LoVo (cell line): ENCODE measurements at places on chromosomes 6 and 20.

DNA sequence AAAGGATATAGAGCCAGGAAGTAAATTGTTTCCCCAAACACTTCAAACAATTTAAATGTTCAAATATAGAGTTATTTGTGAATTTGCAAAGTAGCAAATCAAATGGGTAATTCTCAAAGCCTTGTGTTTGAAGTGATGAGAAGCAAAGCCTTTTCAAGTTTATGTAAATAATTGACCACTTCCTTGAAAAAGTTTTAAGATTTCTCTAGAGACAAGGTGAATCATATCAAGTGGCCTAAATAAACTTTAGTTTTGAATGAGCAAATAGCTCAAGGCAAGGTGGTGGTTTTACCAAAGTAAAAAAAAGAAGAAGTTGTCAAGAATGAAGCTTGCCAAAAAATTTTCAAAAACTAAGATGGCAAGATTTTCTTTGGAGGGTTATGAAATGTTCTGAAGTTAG, 42.6 kb upstream of the IFNGR1 start:
- peak; percentile 35 for DNase-seq

GRCh38 chr20:3781153-3781910, at the start of gene SPEF1:
Gene SPEF1 (minus strand): TSS chr20:3781448. CDS start chr20:3781287, 161 bp downstream.
- DNase-seq, result peak; percentile 91

- DNase-seq, result no peak
Observed at GRCh38 chr6:168858926-168859325, 394.7 kb downstream of the THBS2 start.

GRCh38 chr6:20599302-20600051, 65.2 kb downstream of the CDKAL1 start:
- no peak for DNase-seq

DNA sequence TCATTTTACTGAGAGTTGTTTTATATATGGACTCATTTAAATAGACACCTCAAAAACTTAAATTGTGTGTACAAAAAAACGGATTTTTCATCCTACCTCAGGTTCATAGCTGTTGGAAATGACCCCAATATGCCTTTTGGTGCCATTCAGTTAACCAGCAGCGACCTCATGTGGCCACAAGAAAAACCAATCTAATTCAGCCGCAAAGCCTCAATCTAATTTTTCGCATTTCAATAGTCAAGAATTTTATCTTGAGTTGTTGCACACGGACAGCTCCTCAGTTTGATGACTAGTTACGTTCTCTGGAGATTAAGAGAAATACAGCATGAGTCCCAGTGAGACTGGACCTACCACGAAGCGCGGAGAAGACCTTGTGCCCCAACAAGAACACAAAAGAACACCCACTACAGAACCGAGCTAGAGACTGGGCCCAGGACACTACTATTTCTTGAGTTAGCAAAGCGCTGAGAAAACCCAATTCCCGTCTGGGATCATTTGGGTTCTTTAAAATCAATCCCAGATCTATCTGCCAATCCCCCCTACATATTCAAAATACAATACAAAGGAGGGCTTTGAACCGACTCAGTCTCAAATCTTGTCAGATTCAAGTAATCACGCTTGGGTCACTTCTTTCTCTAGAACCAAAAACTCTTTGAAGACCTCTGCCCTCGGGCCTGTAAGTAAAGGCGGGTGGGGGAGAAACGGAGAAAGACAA, 1.1 kb downstream of the TCP11 start:
- DNase-seq, result peak; percentile 62

GRCh38 chr6:112941613-112942012, 594.5 kb downstream of the RFPL4B start:
- no peak for DNase-seq

DNA sequence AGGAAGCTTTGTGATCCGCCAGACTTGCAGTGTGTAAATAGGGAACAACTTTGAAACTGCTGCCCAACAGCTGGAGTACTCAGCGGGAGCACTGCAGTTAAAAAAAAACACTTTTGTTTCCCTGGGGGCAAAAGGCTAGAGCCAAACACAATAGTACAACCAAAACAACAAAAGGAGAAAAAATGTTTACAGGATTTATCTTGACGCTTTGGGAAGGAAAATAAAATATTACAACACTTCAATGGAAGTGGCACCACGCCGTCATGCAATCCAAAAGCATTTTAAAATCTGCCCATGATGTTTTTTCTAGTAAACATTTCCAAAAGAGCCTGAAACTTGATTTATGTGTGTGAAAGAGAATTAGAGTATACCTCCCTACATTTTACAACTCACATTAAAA, 26.0 kb downstream of the PTPRK start:
- no peak for DNase-seq

- no peak for DNase-seq
Observed at GRCh38 chr6:1130709-1131108, 181.2 kb upstream of the FOXQ1 start.

GRCh38 chr20:16709017-16709416, 20.8 kb upstream of the SNRPB2 start:
- DNase-seq, result no peak

GRCh38 chr20:63864978-63865640, at the start of gene TPD52L2:
Gene TPD52L2 (plus strand): TSS chr20:63865270. CDS start chr20:63865366, 96 bp downstream.
- peak; percentile 99 for DNase-seq

GRCh38 chr6:118746145-118746824, 94.9 kb upstream of the CEP85L start:
- DNase-seq, result no peak

- DNase-seq, result no peak
Observed at GRCh38 chr6:31545291-31545690, 1.1 kb downstream of the ATP6V1G2 start.

DNA sequence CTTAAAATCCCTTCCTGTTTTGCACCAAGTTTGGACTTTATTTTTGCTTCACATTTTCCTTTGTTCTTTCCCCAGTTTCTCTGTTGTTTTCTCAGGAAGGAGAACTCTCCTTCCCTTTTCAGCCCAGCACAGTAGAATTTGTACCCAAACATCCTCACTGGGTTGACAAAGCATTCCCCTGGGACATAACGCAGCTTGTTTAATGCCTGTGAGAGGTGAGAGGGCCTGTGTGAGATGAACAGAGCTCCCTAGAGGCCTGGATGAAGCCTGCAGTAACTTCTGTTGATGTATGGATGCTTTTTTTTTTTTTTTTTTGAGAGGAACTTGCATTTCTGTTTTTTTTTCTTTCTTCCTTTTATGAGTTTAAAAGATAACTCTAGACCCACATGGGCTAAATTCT, 104.9 kb upstream of the SLC22A23 start:
- no peak for DNase-seq

DNA sequence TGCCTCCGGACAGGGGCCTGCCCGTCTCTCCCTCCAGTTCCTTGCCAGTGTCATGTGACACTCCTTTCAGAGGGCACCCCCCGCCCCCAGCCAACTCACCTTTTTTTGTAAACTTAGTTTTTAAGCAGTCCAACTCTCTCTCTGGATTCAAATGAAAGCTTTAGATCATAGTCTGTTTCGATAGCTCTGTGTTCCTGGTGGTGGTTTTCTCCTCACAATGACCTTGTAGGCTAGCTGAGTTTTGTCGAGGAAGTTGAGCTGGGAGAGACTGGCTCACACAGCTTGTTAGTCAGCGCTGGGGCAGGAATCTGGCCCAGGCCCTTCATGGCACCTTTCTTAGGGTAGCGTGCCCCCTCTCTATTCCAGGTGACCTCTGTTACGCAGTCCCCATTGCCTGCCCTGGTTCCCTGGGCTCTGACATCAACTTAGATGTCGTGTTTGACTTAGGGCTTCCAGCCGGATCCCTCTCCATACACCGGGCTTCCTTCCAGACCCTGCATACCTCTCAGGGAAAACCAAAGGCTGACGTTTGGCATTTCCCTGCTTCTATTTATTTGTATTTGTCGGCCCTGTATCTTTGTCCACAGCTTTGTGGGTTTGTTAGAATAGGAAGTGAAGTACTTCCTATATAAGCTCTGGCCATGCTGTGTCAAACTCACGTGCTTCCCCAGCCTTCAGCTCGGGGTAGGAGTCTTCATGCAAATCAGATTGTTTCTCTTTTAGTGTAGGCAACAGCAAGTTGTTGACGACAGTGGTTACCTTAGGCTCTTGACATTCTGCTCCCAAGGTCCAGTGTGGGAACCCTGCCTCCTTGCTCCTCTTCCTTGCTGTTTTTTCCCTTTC, 12.7 kb downstream of the IGF2R start:
- DNase-seq, result no peak

- DNase-seq, result peak; percentile 32
Observed at GRCh38 chr6:84026721-84027164, 6.8 kb upstream of the MRAP2 start.

DNA sequence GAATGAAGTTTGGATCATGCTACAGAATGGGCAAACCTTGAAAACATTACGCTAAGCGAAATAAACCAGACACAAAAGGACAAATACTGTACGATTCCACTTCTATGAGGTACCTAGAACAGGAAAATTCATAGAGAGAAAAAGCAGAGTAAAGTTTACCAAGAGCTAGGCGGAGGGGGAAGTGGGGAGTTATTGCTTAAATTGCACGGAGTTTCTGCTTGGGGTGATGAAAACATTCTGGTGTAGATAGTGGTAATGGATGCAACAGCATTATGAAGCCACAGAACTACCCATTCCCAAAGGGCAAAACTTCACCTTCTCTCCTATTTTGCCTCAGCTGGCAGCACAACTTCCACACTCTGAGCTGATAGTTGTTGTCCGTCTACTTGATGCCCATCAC, 6.4 kb upstream of the PDYN start:
- DNase-seq, result no peak

GRCh38 chr6:139062932-139063646, 34.5 kb downstream of the ABRACL start:
- DNase-seq, result no peak
